ENCODE measurements at places on chromosomes 1 and 21. TPM values are rescaled to one million over a fixed set of nuclear protein-coding genes. Genes with fewer than 3 reads are reported as not detected.

GORAB gene
- 20.8 TPM for total RNA-seq

PDZK1 gene
- total RNA-seq: 0.33 TPM

CAMK1G gene
- total RNA-seq: 0.23 TPM

MPL gene
- total RNA-seq: not detected

CYP4Z1 gene
- total RNA-seq: not detected

SERPINC1 gene
- total RNA-seq: 0.07 TPM

TEX38 gene
- not detected for total RNA-seq

LCE3E gene
- total RNA-seq: not detected

LY9 gene
- total RNA-seq: not detected

RGS13 gene
- not detected for total RNA-seq
